Activated naive CD4-positive, alpha-beta T cell (primary cell): ENCODE measurements at places on chromosomes 4 and X.

DNA sequence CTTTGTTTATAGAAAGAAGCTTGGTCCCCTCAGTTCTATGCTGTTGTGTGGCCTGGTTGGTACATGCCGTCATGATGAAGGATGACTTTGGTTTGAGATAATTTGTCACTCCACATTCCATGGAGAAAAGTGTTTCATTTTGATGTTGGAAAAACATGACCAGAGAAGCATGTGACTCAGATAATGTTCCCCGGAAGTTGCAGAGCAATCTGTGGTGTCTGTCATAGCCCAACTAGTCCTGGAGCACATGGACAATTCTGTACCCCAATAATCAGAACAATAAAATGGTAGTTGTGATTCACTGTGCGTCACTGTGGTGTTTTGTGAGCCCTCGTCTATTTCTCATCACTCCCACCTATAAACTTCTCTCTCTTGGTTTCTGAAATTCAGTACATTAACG is 85.1 kb downstream of the PDK3 start:
- DNase-seq, result no peak

- no peak for DNase-seq
Observed at GRCh38 chrX:130719413-130719812, 183.6 kb downstream of the ENOX2 start.

DNA sequence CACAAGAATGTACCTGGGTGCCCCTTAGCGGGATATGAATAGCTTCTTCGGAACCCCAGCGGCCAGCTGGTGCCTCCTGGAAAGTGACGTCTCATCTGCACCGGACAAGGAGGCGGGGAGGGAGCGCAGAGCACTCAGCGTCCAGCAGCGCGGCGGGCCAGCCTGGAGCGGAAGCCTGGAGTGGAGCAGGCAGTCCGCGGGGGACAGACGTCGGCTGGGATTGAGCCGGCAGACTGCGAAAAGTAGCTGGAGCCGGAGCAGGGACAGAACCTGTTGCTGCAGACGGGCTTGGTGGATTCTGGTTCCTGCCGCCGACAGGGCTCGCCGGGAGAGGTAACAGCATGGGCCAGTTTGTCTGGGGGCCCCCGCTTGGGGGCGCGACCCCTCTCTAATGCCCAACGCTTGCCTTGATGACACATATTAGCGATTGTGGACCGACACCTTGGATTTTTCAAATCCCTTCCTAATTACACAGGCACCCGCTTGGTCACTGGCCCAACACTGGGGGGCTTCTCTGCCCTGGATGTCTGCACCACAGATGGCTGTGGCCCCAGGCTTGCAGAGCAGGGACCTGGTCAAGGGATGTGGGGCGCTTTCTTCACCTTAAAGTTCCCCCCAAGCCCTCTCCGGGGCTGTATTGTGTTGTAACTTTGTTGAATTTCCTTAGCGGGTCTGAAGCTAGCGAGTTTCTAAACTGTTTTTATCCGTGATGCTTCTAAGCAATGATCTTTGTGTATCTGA is at the start of gene NPFFR2:
TSS of gene NPFFR2 (plus strand) at position 133 of the 741 bp plus-strand sequence. CDS start 96,592 bp downstream, outside the sequence.
- DNase-seq, result no peak

- no peak for DNase-seq
Observed at GRCh38 chrX:150225756-150226155, 137.4 kb upstream of the MAMLD1 start.

- no peak for DNase-seq
Observed at GRCh38 chrX:50684871-50685270, 129.1 kb downstream of the SHROOM4 start.

DNA sequence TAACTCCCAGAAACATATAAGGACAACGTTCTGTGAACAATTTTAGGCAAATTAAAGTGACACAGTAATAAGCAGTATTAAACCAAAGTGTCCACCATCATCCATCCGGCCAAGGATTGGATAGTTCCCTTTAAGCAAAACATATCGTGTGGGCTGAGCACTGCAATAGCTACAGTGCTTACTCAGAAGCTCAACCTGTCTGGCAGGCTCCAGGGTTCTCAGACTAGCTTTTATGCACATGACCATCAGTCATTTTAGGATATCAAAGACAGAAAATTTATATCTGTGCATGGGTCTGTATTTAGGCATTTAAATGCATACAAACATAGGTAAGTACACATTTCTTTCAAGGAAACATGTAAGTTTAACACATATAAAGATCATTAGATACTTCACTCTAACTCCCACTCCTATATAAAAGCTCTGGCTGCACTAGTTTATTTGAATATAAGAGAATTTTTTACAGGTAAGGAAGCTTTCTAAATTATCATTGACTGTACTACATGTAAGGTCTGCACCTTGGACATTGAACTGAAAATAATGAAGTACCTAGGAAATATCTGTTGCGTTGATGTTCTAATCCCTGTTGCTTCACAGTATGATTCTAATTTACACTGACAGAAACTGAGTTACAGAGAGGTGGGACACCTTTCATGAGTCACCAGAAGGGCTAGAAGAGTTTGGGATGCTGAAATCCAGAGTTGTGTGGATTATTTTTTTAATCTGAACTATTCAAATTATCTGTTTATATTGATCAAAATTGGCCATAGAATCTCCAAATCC is 67.6 kb downstream of the ELOVL6 start:
- DNase-seq, result no peak

- no peak for DNase-seq
Observed at GRCh38 chr4:138887341-138887740, 128.2 kb upstream of the NOCT start.

GRCh38 chrX:2685886-2686285 is 5.2 kb upstream of the CD99 start:
- no peak for DNase-seq

DNA sequence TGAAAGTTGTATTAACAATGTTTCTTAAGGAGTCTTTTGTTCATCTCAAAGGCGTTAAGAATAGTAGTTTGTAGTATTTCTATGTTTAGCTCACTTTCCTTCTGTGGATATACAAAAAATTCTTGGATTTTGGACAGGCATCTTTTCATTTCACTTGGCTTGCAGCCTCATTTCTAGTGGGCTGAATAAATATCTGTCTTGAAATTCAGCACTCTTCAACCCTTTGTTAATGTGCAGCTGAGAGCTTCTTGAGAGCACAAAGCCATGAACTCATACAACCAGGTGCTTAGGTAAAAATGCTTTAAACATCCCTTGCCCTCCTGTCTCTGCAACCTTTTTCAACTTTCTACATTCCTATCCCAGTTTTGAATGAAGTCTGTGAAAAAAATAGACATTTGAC is 1003.2 kb downstream of the C4orf33 start:
- no peak for DNase-seq

DNA sequence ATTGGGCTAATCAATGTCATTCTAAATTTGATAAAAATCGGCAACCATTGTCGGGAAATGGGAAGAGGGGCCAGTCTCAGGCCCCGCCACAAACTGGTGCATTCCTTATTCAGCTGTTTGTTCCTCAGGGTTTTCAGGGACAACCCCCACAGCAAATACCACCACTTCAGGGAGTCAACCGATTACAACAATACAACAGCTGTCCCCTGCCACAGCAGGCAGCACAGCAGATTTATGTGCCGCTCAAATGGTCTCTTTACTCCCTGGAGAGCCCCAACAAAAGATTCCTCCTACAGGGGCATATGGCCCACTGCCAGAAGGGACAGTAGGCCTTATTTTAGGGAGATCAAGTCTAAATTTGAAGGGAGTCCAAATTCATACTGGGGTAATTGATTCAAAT is 61.8 kb downstream of the ZNF732 start:
- DNase-seq, result no peak
